Activated CD8-positive, alpha-beta T cell treated with anti-CD3 and anti-CD28 coated beads, Interleukin-2, amount 10 ng/mL, durations not matched to agents 7 days and 5 days (primary cell): ENCODE measurements at places on chromosomes 13 and 19. TPM values are rescaled to one million over a fixed set of nuclear protein-coding genes. Genes with fewer than 3 reads are reported as not detected.

Gene CYP4F2
- total RNA-seq: not detected

Gene SELENOV
- total RNA-seq: not detected

Gene CD37
- 176 TPM for total RNA-seq

Gene TMED1
- total RNA-seq: 9.3 TPM

Gene PLEKHA4
- 4.4 TPM for total RNA-seq

Gene DIRAS1
- not detected for total RNA-seq

Gene ENOX1
- 0.08 TPM for total RNA-seq

Gene ACER1
- total RNA-seq: 0.29 TPM

Gene CERS1
- not detected for total RNA-seq

Gene TUBB4A
- 6.6 TPM for total RNA-seq

Gene ATG4D
- 46.1 TPM for total RNA-seq

Gene CLIP3
- 0.74 TPM for total RNA-seq

- H3K4me3 ChIP-seq: no peak overlapping the region
- H3K27me3 ChIP-seq: peaks cover 14% of the 10 kb centered on the region
- no peak for DNase-seq
- peaks cover 2% of the 10 kb centered on the region for H3K4me1 ChIP-seq
These were observed 55.5 kb downstream of the TBC1D4 start for GRCh38 chr13:75426421-75426820.

DNA sequence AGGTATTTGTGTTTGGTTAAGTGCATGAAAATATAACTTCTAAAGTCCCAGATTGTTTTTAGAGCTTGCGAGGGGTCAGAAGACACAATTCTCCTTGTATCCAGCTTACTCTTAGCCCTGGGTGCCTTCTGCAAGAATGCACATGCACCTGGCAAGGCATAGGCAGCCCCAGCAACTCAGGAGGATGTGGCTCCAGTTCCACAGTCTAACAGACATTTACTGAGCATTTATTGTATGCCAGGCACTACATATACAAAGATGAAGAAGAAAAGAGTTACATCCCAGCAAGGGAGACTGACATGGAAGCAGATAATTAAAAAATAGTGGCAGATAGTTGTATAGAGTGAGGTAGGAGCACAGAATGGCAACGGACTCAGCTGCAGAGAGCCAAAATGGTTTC, 101.1 kb upstream of the FRY start:
- H3K36me3 ChIP-seq: no peaks in the 10 kb centered on the region
- H3K4me3 ChIP-seq: no peak overlapping the region
- H3K27me3 ChIP-seq: peaks cover 3% of the 10 kb centered on the region
- no peak overlapping the region for H3K27ac ChIP-seq

GRCh38 chr13:43831088-43831487, 44.3 kb upstream of the ENOX1 start:
- H3K4me3 ChIP-seq: no peak overlapping the region
- no peaks in the 10 kb centered on the region for H3K36me3 ChIP-seq
- no peaks in the 10 kb centered on the region for H3K4me1 ChIP-seq
- no peak for DNase-seq
- H3K27ac ChIP-seq: no peak overlapping the region

DNA sequence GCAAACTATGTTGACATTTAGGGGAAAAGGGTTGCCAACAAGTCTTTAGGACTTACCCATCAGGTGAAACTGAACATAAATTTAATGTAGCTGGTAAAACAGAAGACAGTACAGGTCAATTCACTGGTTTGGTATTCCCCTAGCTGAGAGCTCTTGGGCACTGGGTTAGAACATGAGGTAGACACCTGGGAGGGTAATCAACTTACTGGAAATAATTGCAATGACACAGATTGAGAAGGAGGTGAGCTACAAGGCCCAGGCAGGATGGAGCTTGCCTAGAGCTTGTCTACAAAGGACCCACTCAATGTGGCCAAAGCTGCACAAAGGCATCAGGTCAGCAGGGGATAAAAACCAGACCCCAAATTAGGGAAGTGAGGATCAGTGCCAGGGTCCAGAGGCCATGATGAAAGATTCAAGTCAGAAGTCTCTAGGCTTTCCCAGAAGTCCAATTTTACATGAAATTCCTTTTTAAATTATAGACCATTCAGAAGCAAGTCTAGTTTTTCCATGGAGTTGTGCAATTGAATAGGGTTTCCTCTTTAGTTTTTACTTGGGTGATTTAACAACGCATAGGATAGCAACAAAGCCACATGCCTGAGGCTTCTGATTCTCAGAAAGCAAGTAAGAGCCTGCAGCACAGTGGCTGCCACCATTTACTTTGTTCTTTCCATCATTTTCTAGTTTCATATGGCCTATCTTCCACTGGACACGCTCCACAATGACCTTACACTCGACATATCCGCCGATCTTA, 194.0 kb downstream of the NDFIP2 start:
- no peak overlapping the region for H3K4me3 ChIP-seq
- no peak overlapping the region for H3K27ac ChIP-seq
- H3K4me1 ChIP-seq: no peaks in the 10 kb centered on the region
- H3K27me3 ChIP-seq: peaks cover 3% of the 10 kb centered on the region
- no peak for DNase-seq

GRCh38 chr19:46471116-46471733, at the start of gene PNMA8A:
Gene PNMA8A (minus strand): TSS chr19:46471563. CDS start chr19:46471035, 528 bp downstream.
- H3K4me1 ChIP-seq: no peaks in the 10 kb centered on the region
- H3K36me3 ChIP-seq: no peaks in the 10 kb centered on the region
- H3K4me3 ChIP-seq: no peak within 1 kb of the TSS

DNA sequence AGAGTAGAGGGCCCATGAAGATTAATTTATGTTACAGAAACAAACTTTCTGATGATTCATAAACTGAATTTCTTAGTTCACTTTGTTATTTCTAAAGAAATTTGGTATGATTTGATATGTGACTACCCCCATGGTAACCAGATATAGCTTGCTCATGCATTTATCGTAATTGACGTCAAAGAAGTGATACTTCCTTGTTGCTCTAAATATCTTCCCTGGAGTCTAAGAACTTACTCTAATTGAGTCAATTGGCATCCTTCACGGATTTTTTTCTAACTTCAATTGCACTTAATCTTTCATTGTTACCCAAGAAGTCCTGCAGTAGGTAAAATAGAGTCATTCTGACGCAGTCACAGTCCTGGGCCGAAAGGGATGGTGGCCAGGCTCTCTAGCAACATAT, 240.9 kb downstream of the GPC5 start:
- H3K4me1 ChIP-seq: no peaks in the 10 kb centered on the region
- H3K36me3 ChIP-seq: no peaks in the 10 kb centered on the region
- DNase-seq: no peak
- H3K27me3 ChIP-seq: no peaks in the 10 kb centered on the region

DNA sequence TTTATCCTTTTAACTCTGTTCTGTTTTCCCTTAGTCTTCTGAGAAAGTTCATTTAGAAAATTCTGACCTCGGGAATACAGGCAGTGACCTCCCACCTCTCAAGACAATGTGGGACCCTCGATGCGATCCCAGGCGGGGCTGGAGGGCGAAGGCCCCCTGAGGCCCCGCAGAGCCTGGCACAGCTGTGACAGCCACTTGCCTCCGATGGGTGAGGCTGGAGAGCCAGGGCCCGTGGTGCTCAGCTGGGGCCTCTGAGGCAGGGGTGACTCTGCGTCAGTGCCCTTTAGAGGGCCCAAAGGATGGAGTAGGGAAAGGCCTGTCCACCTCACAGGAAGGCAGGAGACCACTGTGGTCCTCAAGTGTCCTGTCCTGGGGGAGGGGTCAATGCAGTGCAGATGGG, 10.3 kb downstream of the GJA3 start:
- no peak overlapping the region for H3K4me3 ChIP-seq
- no peaks in the 10 kb centered on the region for H3K4me1 ChIP-seq
- no peaks in the 10 kb centered on the region for H3K36me3 ChIP-seq
- no peak overlapping the region for H3K27ac ChIP-seq
- peaks cover 33% of the 10 kb centered on the region for H3K27me3 ChIP-seq

DNA sequence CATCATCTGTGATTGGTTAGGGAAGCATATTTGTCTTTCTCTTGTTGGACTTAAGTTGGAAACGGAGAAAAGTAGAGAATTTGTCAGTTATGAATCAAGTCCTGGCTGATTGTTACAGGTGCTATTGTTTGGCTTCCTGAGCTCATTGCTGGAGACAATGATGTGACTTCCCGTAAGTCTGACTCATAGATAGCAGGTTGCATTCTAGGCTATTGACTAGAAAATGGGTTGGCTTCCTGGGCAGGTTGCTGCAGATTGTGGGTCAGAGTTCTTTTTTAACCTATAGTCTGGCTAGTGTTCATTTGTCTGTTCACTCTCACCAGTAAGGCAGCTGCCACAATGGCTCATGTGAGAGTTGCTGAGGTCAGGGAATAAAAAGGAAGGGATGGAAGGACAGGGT, 101.5 kb downstream of the CCNA1 start:
- H3K27me3 ChIP-seq: no peaks in the 10 kb centered on the region
- H3K4me1 ChIP-seq: no peaks in the 10 kb centered on the region
- no peak overlapping the region for H3K27ac ChIP-seq
- no peak overlapping the region for H3K4me3 ChIP-seq
- H3K36me3 ChIP-seq: no peaks in the 10 kb centered on the region

DNA sequence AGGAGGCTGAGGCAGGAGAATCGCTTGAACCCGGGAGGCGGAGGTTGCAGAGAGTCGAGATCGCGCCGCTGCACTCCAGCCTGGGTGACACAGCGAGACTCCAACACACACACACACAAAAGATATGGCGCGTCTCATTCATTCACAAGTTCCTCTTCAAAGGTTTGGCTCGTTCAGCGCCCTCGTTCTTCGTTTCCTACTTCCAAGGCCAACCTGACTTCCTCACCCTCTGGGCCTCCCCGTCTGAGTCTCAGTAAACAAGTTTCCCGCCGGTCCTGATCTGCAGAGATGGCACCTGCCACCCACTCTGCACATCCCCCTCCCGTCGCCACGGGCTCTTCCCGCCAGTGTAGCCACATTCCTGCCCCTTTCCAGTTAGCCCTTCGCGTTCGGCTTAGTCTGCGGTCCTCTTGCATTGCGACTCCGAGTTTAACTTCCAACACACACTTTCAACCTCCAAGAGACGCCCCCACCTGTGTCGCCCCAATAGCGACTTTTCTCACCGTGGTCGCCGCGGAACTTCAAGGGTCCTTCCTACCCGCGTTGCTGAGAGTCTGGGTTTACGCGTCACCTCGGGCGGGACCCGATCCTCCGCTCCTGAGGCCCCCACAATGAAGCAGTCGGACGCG, 1.3 kb upstream of the BSG start:
- H3K27me3 ChIP-seq: no peaks in the 10 kb centered on the region
- peaks cover 34% of the 10 kb centered on the region for H3K4me1 ChIP-seq
- peak; percentile 68 for DNase-seq
- H3K36me3 ChIP-seq: peaks cover 3% of the 10 kb centered on the region
- H3K27ac ChIP-seq: peak overlapping the region; percentile 97
- peak overlapping the region; percentile 88 for H3K4me3 ChIP-seq

DNA sequence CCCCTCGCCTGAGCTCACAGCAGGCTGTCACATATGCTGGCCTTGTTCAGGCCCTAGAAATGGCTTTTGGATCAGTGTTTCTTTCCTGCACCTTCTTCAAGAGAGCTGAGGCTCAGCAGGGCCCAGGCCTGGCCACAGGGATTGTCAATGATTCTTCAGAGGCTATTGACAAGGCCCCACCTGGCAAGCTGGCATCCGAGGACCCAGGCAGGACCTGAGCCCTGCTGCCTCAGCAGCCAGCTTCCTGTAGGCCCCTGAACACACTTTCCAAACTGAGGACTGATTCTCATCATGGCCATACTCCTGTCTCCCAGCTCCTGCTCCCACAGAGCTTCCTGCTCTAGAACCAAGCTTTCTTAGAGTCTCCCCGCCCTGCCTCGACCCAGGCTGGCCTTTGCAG, 136.8 kb downstream of the UQCRFS1 start:
- no peak for DNase-seq
- H3K27me3 ChIP-seq: no peaks in the 10 kb centered on the region
- no peak overlapping the region for H3K4me3 ChIP-seq
- H3K27ac ChIP-seq: no peak overlapping the region
- H3K36me3 ChIP-seq: no peaks in the 10 kb centered on the region
- no peaks in the 10 kb centered on the region for H3K4me1 ChIP-seq

- no peaks in the 10 kb centered on the region for H3K36me3 ChIP-seq
- H3K4me3 ChIP-seq: no peak overlapping the region
- H3K4me1 ChIP-seq: peaks cover 3% of the 10 kb centered on the region
- DNase-seq: peak; percentile 63
- no peak overlapping the region for H3K27ac ChIP-seq
These were observed 5.2 kb upstream of the ZNF507 start for GRCh38 chr19:32339988-32340874.

DNA sequence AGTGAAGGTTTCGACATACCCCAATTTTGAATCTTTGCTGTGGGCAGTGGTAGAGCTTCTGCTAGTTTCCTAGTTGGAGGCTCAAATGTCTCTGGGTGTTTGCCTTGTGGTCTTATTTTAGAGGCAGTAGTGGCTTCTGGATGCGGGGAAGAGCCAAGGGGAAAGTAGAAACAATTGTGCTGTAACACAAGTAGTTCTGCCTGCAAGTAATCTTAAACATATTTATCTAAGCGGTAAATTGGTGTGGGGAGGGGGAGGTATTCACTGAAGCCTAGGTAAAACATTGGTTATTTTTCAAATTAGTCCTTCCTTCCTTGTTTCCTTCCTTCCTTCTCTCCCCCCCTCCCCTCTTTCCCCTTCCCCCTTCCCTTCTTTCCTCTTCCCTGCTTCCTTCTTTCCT, at the start of gene PCDH20:
Gene PCDH20 (minus strand): TSS at position 101 of the 400 bp plus-strand sequence. CDS start 691 bp downstream, outside the sequence.
- no peak within 1 kb of the TSS for H3K4me3 ChIP-seq
- no peaks in the 10 kb centered on the region for H3K4me1 ChIP-seq
- H3K36me3 ChIP-seq: no peaks in the 10 kb centered on the region
- peaks cover 26% of the 10 kb centered on the region for H3K27me3 ChIP-seq
- no peak for DNase-seq

DNA sequence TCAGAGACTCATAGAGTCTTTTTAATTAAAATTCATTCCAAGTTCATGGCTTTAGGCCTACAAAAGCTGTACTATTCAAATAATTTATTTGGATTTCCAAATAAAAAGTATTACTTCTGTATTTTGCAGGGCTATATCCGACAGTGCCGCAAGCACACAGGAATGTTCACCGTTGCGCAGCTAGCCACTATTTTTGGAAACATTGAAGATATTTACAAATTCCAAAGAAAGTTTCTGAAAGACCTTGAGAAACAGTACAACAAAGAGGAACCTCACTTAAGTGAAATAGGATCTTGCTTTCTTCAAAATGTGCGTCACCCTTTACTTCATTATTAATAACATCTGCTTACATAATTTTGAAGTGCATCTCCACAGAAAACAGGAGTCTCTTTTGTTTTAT, 20.5 kb upstream of the C1QTNF9 start:
- no peak overlapping the region for H3K4me3 ChIP-seq
- no peaks in the 10 kb centered on the region for H3K27me3 ChIP-seq
- no peak for DNase-seq
- H3K36me3 ChIP-seq: peaks cover 70% of the 10 kb centered on the region
